ENCODE measurements at places on chromosomes 3 and 15.
A peak's percentile ranks its signal among the peaks of the same experiment; 100 is the strongest.

DNA sequence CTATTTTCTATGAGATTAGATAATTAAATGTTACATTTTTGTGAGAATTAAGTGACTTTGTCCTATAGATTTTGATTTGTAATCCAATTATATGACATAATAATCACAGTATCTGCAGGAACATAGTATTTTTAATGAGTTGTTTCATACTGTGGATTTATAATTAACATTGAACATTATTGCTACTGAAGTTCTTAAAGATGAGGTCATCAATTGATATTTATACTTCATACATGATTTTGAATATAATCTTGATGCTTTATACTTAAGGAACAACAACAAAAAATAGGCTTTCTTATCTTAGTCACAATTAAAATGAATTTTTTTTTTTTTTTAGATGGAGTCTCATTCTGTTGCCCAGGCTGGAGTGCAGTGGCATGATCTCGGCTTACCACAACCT is 846.6 kb downstream of the SI start:
- DNase-seq: no peak

DNA sequence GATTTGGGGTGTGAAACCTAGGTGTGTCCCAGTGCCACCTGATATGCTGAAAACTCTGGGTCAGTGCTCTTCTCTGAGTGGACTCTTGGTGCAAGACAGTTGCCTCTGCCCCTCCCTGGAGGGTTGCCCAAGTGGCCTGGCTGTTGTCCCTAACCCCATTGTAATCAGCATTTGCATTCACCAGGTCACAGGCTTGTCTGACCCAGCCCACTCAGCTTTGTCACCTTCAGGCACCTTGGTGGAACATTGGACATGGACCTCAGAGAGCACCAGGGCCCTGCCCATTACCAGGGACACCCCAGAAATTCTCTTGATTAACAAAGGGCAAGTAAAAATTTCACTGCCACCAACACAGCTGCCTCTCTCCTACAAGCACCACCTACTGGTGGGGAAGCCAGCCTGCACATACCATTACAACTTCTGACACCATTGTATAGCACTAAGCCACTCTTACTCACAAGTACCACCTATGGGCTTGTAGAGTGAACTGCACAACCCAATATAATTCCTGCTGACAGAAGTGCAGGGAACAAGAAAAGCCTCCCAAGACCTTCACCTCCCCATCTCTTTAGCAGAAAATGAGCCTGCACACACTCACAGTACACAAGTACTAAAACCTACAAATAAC is 324.6 kb downstream of the EPHA6 start:
- DNase-seq: no peak

GRCh38 chr15:58086491-58086890 is 21.0 kb upstream of the ALDH1A2 start:
- no peak for DNase-seq

DNA sequence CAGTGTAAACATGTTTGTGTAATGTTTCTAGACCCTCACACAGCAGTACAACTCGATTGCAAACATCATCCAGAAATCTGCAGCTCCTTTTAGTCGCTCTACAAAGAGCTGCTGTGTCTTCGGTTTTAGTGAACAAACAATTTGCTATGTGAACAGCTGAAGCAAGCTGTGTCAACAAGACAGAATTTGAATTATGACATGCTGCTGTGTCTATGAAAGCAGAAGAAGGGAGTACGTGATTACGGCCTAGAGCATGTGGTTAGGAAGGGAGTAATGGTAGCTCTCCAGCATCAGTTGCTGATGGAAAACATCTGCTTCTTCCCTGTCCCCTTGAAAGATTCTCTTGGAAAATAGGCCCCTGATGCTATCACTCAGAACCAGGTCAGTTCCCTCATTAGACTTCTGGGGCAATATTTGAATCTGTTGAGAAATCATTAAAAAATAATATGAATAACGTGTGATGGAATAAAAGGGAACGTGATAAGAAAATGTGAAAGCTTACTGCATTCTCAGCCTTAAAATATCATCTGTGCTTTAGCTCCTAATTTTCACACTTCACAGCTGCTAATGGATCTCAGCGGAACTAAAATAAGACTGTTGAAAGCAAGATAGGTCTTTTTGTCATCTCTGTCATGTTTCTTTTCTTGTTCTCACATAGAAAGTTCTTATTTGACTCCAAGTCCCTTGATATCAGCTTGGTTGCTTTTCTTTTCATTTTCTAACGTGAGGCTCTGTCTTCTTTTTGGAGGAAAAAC is 891.5 kb downstream of the ROBO2 start:
- no peak for DNase-seq

DNA sequence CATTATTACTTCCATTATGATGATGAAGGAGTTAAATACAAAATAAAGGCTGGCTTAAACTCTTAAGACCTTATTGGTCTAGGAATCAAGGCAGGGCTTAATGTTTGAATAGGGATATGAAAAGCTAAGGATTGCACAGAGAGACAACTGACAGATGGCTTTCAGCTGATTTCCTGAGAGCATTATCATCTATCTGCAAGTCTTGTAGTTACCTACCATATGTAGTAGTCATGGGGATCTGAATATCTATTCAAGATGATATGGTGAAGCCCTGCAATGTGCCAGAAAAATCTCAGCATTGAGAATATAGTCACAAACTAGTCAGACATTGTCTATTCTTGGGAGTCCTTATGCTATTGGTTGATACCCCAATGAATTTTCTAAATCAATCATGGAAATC is 47.5 kb upstream of the CHMP2B start:
- no peak for DNase-seq

GRCh38 chr3:150736316-150736719 is 26.7 kb downstream of the SIAH2 start:
- DNase-seq: no peak

DNA sequence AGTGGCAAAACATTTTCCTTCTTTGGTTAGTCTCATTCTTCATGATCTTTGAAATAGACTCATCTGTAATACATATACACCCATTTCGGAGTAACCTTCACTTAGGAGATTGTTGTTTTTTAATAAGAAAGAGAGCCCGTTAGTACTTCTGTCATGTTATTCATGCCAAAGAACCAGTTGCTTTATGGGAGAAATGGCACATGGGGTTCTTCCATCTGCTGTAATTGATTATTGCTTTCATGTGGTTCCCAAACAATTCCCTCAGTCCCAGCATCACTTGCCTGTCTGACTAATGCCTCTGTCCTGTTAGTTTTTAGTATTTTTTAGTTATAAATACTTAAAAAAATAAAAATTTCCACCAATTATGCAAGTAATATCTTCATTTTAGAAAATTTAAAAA is 33.8 kb upstream of the FAH start:
- DNase-seq: no peak

- no peak for DNase-seq
These were observed 170.6 kb downstream of the TJP1 start for GRCh38 chr15:29651476-29652233.

DNA sequence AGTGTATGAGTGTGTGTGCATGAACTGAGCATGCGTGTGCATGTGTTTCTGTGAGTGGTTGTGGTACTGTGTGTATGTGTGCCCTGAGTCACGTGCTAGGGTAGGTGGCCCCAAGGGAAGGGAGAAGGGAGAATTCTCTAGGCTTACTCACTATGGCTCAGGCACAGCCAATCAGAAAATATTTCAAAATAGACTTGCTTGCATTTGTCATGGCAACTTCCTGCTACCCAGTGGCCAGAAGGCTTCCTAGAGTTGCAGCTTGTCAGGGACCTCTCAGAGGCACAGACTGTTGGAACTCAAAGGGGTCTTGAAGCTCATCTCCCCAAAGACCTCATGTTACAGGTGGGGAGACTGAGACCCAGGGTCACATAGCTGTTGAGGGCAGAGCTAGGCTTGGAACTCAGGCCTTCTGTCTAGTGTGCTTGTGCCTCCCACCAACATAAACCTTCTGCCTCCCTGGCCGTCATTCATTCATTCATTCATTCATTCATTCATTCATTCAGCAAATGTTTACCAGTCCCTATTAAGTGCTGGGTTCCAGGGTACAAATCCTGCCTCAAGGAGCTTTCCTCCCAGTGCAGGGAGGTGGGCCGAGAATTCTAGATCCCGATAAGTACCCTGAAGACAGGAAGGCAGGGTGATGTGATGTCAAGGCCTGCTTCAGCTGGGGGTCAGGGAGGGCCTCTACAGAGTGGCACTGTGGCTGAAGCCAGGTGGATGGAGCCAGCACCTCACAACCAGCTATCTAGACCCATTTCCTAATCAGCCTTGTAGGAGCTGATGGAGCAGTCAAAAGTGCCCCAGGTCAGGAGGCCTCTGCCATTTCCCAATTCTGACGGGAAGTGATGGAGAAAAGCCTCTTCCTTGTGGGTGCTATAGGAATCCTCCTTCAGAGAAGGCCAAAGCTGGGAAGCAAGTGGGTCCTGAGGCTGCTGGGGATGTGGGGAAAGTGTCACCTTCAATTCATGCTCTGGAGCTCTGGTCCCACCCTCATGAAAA is 10.9 kb upstream of the RFT1 start:
- DNase-seq: peak; percentile 76

DNA sequence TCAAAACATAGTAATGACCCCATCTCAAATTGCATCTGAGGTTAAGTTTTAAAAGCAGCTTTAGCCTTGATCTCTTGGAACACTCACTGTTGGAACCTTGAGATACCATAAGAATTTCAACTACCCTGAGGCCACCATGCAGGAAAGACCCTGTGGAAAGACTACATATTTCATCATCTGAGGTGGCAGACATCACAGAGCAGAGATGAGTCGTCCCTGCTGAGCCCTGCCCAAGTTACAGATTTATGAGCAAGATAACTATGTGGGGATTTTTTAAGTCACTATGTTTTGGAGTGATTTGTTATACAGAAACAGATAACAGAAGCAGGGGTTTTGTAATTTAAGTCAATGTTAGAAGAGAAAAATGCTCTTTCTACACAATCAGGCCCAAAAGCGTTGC is 168.4 kb downstream of the STAC start:
- no peak for DNase-seq

DNA sequence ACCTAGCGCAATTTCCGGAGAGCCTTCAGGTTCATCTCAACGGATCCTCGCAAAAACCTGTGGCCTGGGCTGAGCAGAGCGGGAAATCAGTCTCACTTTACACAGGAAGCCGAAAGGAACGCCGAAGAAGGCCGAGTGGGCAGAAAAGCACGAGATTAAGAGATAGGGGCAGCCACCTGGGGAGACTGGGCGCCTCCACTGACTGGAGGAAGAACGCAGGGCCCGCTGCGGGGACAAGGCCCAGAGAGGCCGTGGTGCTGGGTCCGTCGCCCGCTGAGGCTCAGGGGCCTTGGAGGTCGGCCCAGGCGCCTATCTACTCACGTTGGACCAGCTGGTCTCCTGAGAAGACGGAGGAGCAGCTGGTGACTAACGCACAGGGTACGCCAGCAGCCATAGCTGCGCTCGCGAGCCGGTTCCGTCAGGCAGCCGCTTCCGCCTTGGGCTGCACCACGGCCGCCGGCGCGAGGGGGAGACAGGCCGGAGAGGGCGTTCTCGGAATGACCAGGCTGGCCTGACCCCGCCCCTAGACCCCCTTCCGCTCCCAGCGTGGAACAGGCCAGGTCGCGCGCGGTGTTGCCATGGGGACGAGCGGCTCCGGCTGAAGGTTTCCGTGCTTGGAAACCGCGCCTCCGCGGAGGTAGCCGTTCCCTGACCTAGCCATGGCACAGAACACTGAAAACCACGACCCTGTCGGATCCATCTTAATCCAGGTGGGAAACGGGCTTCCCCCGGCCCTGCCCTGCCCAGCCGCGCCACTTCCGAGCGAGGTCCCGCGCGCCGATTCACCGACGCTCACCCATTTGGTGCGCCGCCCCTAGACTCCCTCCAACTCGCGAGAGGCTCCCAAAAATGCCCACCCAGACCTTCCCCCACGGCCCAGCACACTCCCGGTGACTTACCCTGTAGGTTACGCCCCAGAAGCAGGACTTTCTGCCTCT is at the start of the genes AAGAB and IQCH:
Gene AAGAB (minus strand): TSS at position 424 of the 938 bp plus-strand sequence. CDS start 30 bp downstream, at position 394.
Gene IQCH (plus strand): TSS at position 549 of the 938 bp plus-strand sequence. CDS start 111 bp downstream, at position 660.
- peak; percentile 98 for DNase-seq

DNA sequence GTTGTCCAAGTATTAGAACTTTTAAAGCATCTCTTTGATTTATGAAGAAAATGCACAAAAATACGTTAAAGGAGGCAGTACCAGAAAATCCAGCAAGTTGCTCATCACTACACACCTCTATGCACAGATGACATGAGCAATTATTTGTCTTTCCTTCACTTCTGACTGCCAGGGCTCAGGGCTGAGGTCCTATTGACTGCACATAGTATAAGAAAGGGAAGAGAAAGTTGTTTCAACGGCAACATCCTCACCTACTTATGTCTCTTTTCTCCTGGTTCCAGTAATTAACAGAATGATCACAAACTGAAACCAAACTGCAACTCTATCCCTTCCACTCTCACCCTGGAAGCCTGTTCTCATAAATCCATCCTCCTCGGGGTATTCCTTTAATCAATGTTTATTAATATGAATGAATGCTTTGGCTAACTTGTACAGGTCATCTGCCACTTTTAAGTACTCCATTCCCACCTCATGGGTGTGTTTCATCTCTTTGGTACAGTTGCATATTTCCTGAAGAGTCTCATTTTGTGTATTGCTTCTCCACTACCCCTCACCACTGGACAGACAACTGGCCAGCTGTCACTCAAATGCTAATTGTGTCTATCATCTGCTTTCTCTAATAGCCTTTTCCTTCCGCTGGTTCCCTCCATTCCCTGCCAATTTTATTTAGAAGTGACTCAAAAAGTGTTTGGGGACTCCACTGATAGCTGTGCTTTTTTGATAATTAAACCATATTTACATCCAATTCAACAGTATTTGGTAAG is 34.5 kb downstream of the RAB27A start:
- DNase-seq: no peak

- DNase-seq: no peak
These were observed 896.9 kb downstream of the DIPK2A start for GRCh38 chr3:144868506-144868905.

- DNase-seq: no peak
These were observed 83.3 kb upstream of the TSC22D2 start for GRCh38 chr3:150324788-150325187.

GRCh38 chr3:184815046-184815930 is 3.3 kb downstream of the VPS8 start:
- peak; percentile 79 for DNase-seq

- no peak for DNase-seq
These were observed 108.9 kb downstream of the CCNL1 start for GRCh38 chr3:157051055-157051454.

GRCh38 chr3:8052659-8053058 is 449.0 kb upstream of the LMCD1 start:
- no peak for DNase-seq

GRCh38 chr3:72388117-72388516 is 460.1 kb downstream of the SHQ1 start:
- no peak for DNase-seq

DNA sequence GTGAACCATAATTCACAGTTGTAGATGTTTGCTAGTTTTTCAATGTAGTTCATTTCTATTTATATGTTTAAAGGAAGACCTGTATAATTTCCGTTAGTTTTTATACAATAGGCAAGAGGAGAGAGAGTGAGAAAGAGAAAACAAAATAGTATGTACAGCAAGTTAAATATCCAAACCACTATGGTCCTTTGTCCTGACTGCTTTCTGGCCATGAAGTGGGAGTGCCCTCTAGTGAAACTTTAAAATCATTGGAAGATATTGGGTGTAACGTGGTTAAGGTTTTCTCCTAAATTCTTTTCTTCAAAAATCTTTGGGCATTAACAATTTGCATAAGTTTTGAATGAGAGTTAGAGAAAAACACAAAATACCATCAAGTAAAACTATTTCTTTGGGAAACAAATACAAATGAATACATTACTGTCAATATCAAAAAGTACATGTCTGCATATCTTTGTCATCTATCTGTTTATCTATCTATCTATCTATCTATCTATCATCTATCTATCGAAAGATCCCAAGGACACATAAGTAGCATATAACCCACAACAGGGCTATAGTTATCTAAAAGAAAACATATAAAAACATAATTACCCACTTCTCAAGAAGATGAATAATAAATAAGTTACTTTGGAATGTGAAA is 534.6 kb upstream of the ATP11B start:
- DNase-seq: no peak

GRCh38 chr3:173138026-173138425 is 3.0 kb downstream of the SPATA16 start:
- DNase-seq: no peak

Data from brain microvascular endothelial cell (primary cell).